Stimulated activated CD8-positive, alpha-beta memory T cell treated with anti-CD3 and anti-CD28 coated beads, Interleukin-4, amount 100 ng/mL, for 4 hours (primary cell): ENCODE measurements at places on chromosomes 7 and 10.

- DNase-seq, result no peak
Measured at GRCh38 chr7:23490357-23491135, 20.3 kb upstream of the IGF2BP3 start.

DNA sequence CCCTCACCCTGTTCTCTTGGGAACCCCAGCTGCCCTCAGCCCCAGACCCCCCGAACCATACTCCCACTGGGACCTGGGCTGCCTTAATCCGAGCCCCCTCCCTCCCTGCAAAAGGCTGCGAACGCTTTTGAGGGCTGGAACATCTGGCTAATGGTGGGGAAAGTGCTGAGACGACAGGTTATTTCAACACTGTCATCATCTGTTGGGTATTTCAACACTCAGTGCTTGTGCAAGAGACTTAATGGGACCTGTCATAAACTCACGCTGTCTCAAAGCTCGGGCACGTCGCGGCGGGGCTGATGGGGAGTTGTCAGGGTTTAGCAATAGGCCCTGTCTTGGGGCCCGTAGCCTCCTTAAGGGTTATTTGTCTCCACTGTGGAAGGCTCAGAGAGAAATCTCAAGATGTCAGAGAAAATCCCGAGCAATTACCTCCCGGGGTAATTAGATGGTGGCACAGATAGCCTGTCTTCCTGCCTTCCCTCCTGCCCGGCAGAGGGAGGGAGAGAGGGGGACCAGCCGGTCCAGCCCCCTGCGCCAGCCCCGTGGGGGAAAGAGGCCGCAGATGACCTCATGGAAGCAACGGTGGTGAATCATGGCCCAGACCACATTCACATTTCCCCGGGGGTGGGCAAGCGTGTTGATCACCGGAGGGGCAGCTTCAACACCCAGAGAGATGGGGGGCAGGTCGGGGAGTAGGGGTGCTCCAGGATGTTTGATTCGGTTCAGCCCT is 88.7 kb upstream of the MYL10 start:
- DNase-seq, result no peak

GRCh38 chr7:17152721-17153120 is 145.7 kb upstream of the AHR start:
- no peak for DNase-seq

DNA sequence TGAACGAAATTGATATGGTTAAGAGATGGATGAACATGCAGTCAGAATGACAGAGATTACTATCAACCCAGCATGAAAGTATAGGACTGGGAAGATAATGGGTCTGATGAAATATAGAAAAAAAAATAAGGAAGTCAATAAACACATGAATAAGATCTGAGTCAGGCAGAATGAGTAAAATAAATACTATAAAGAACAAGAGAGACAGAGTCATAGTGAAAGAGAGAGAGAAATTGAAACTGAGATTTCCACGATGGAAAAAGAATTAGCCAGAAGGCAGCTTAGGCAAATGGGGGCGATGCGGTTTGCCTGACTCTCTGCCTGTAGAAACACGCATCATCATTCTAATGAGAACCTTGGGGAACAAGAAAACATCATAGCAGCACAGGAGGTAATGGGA is 26.6 kb downstream of the SEMA3D start:
- no peak for DNase-seq

DNA sequence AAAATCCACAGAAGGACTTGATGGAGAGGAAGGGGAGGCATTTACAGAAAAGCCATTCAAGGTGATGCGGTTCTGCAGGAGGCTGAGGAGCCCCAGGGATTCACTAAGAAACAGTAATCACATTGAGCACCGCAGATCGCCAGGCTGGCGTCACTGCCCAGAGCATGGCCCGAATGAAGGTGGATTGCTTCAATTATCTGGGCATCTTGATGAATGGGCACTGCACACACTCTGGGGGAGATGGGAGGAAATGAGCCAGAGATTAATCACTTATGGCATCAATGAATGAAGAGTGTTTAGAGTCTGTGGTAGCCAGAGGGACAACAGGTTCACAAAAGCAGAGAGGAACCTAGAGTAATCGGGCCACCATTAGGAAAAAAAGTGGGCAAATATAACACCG is 292.1 kb downstream of the ZEB1 start:
- no peak for DNase-seq
